ENCODE measurements at places on chromosomes 7 and 10.

- DNase-seq: no peak
Observed at GRCh38 chr7:64887756-64888508, 15.1 kb upstream of the ZNF273 start.

DNA sequence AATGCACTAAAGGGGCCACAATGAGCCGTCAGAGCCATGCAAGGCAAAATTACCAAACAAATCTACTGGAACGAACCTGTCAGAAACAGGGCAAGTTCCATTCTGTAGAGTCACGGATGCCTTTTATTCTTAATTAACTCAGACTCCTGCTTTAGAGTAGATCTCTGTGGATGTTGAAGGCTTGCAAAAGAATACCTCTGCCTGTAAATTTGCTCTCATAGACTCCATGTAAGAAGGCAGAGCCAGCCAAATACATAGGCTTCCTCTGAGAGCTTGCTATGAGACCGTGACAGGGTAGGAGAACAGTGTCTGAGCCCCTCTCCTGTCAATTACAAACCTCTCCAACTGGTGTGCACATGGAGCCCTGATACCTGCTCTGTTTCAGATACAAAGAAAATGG is 787.9 kb upstream of the POM121L12 start:
- DNase-seq: no peak

DNA sequence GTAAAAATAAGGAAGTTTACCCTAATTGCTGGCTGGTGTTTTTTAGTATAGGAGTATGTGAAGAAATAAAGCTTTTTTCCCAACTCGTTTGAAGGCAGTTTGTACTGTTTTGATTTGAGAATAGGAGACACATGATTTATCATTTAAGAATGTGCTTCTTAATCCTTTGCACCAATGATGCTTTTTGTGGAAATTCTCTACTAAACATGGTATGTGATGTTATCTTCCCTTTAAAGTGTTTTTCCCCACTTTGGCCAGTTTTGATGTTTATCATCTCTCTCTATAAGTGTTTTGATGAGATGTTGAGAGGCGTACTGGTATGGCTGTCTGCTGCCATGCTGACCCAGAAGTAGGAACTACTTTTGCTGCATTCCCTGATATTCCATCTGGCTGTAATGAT is 85.1 kb downstream of the SUGCT start:
- no peak for DNase-seq

GRCh38 chr7:12481722-12482121 is 78.1 kb upstream of the VWDE start:
- DNase-seq: no peak

DNA sequence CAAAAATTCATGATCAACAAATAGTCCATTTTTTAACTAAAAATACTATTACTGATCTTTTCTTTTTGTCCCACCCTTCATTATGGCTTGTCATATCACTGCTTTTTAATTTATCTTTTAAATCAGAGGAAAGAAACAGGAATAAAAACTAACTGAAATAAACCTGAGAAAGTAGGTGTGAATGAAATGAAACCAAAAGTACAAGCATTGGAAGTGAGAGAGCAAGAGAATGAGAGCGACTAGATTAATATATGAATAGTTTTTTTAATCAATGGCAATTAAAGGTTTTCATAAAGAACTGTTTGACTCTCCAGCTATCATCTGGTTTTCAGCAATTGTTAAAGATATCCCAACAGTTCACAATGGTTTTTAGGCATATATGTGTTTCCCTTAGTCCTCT is 137.8 kb downstream of the SPAG6 start:
- no peak for DNase-seq

- DNase-seq: no peak
Observed at GRCh38 chr7:156038345-156038744, 226.1 kb upstream of the SHH start.

DNA sequence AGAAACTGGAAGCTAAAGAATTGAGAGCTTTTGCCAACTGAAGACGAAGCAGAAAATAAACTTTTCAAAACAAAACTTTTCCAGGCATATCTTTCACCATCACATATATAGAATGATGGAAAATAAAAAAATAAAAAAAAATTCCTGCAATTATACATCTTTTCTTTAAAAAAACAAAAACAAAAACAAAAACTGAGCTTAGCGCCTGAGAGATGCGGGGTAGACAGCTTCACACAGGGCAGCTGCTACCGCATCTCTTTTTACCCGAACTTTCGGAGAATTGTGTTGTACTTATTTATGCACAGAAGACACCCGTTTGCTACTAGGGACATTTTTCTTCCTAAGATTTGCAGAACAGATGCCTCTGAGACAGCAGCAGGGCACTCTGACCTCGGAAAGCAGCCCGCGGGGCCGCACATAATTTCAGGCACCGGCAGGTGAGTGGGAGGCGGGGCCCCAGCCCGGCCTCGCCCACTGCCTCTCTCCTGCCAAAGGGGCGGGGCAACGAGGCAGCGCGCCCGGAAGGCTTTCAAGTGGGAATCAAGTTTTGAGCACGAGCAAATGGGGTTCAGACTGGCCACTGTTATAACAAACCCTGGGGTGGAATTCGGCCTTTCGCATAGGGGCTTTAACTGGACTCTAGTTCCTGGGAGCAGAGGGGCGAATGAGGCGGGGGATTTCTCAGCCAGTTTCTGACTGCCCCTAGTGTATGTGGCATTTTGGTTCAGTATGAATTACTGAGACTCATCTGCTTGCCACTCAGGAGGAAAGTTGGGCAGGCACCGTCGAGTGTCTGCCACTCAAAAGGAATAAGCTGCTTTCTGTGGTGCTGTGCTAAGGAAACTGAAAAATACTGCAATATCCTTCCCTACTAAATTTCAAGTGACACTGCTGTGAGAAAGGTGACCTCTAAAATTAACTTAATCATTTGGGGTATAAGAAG is 18.5 kb upstream of the FAM133B start:
- DNase-seq: no peak

DNA sequence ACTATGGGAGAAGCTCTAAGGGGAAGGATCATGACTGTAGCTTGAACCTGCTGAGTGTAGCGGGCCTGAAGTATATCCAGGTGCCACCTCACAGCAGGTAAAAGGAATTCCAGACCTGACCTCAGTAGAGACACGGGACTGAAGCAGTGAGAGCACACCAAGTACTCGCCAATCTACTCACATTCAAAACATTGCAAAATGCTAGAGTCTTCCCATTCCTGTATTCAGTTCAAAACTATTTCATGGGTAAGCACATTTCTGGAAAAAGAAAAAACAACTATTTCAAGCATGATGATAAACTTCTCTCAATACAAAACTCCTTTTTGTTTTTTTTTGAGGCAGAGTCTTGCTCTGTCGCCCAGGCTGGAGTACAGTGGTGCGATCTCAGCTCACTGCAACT is 121.9 kb upstream of the AUTS2 start:
- DNase-seq: no peak

GRCh38 chr10:21527598-21528235 is 2.2 kb upstream of the SKIDA1 start:
- DNase-seq: no peak

- no peak for DNase-seq
Observed at GRCh38 chr7:47888371-47889265, 59.6 kb downstream of the PKD1L1 start.

- no peak for DNase-seq
Observed at GRCh38 chr7:128259131-128260061, 18.3 kb downstream of the LEP start.

GRCh38 chr7:127035203-127035849 is 217.4 kb downstream of the GRM8 start:
- DNase-seq: no peak

- no peak for DNase-seq
Observed at GRCh38 chr10:59971915-59972314, 65.6 kb upstream of the CCDC6 start.

- DNase-seq: no peak
Observed at GRCh38 chr7:113561446-113561845, 357.4 kb downstream of the PPP1R3A start.

- no peak for DNase-seq
Observed at GRCh38 chr7:43767311-43767710, 8.8 kb downstream of the BLVRA start.

- no peak for DNase-seq
Observed at GRCh38 chr10:5364890-5365338, at the start of gene UCN3. TSS of gene UCN3 (plus strand) at chr10:5364966. CDS start at chr10:5373721, 8,755 bp downstream.

DNA sequence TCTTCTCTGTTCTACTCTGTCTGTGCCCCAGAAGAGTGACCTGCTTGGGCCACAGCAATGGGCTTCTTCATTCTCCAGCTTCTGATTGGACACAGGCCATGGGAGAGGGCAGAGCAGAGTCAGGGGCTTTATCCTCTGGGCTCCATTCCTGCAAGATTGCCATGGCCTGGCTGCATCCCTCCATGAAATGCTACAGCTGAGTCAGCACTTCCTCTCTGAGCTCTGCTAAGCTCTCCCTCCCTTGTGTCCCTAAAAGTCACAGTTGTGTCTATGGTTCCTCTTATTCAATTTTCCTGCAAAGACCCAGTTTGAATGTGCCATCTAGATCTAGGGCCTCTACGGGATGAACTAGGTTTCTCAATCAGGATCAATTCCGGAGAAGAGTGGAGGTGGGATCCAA is 903.8 kb downstream of the TYW1 start:
- no peak for DNase-seq

- DNase-seq: no peak
Observed at GRCh38 chr7:89085580-89085979, 290.0 kb upstream of the TEX47 start.

GRCh38 chr7:42522227-42522991 is 285.4 kb upstream of the GLI3 start:
- DNase-seq: no peak

DNA sequence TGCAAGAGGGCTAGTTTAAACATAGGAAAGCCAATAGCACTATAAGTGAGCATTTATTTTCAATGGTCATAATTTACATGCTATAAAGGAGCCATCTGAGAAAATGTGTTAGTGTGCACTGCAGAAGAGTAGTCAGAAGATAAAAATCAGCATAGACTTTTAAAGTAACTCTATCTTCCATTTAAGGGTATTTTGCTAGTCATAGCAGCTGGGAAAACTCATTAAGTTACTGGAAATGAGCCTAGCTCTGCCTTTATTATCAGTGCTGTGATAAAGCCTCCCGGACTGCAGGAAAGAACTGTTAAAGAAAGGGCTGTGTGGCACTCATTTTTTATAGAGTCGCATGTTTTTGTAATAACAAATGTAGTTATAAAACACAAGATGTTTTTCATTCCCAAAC is 825.8 kb upstream of the POM121L12 start:
- no peak for DNase-seq

DNA sequence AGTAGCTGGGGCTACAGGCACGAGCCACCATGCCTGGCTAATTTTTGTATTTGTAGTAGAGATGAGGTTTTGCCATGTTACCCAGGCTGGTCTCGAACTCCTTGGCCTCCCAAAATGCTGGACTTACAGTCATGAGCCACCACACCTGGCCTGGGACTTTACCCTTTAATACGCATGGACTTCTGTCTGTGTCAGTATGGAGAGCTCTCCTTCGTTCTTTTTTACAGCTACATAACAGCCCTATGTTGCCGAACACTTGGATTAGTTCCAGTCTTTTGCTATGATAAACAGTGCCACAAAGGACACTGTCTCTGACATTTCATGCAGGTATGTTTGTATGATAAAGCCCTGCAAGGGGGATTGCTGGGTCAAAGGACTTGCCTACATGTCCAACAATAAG is 10.9 kb upstream of the OAT start:
- no peak for DNase-seq

- DNase-seq: no peak
Observed at GRCh38 chr10:13703101-13703818, 116.5 kb downstream of the PRPF18 start.

- no peak for DNase-seq
Observed at GRCh38 chr7:28354601-28355402, 57.5 kb upstream of the CREB5 start.

- no peak for DNase-seq
Observed at GRCh38 chr7:30451539-30452279, 26.9 kb downstream of the NOD1 start.

DNA sequence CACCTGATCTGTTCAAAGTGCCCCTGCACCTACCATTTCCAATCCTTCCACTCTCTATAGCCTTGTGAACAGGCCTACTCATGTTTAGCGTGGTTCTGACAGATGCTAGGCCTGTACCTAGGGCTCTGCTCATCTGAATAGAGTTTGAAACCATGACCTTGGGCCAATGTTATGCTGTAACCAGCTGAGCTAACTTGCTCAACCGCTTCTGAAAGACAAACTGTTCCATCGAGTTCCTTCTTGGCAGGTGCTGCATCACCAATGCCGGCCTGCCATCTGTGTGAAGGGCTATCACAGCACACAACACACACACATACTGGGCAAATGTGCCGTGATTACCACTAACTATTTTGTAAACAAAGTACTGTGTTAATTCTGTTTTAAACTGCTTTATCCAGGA is 419.0 kb upstream of the GALNT17 start:
- DNase-seq: no peak

All from cerebellar nuclear complex (tissue), 1 donor.